ENCODE measurements at places on chromosomes 5 and 9.
A peak's percentile ranks its signal among the peaks of the same experiment; 100 is the strongest.

DNA sequence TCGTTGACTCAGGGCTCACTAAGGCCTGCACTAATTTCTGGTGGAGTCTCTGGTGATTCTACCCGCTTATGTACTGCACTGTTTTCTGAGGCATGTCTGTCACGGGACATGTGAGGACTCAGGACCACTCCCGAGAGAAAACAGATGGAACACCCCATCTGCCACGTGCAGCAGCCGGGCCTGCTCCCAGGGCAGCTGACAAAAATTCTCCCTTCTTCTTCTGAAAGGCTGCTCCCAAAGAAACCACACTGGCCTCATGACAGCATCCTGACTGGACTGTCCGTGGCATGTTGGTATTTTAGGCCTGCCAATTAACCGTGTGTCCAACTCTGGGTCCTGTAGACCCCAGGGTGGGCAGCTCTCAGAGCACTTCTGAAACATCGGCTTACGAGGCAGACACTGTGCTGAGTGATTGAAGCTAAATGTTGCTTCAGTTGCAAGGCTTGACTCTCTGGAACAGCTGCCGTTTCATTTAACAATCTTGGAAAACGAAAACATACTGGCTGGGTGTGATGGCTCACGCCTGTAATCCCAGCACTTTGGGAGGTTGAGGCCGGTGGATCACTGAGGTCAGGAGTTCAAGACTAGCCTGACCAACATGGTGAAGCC, 39.0 kb downstream of the FAM240B start:
- DNase-seq: no peak

DNA sequence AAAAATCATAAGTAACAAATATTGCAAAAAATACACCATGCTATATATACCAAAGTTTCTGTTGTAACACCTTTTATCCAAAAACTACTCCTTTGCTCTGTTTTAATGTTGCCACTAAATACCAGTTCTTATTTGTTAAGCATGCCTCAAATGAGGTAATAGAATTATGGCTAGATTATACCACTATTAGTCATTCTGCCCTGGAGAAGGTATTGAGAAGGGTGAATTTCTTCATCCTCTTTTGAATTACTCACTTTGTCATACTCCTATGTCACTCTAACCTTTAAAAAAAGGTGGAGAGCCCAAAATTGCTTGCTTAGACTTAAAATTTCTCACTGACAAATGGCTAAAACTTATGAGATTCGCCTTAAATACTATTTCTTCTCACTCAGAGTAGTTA, 750.9 kb downstream of the MAT2B start:
- no peak for DNase-seq

GRCh38 chr5:497871-498509, 26.3 kb downstream of the SLC9A3 start:
- no peak for DNase-seq

GRCh38 chr5:39014561-39014960, 59.6 kb downstream of the RICTOR start:
- peak; percentile 76 for DNase-seq

DNA sequence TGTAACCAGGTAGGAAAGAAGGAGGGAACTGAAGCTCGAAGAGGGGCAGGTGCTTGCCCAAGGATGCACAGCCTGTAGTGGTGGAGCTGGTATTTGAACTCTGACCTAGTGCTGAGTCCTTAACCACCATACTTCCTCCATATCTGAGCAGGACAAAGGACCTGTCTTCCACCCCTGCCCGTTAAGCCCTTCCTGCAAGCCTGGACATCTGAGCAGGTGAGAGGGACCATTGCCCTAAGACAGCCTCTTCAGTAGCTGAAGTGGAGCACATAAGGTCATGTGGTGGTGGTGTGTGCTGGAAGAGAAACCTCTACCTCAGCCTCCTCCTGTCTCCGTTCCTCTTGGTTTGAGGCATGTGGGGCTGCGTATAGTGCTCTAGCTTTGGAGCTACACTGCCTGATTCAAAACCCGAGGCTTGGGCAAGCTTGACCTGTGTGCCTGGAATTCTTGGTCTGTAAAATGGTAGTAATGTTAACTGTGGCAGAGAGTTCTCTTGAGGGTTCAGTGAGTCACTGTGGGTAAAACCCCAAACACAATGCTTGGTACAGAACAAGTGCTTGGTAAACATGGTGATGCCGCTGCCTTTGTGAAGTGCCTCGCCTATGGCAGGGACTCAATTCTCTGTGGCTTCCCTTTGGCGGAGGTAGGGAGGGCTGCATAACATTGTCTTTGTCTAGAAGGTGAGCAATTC, 7.4 kb downstream of the GALNT10 start:
- no peak for DNase-seq

DNA sequence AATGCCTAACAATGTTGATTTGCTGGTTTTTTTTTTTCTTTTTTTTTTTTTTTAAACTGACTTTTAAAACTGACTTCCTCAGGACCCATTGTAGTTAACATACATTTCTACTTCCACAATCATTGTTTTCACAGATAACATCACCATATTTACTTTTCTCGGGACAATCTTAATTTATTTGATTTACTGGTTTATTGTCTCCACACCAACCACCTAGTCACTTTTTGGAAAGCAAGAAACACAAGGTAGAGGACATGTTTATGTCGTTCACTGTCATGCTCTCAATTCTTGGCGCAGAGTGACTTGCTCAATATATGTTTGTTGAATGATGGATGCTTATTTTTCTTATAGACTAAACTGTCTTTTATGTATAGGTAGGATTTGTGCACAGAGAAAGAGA, 2280.7 kb downstream of the MAT2B start:
- DNase-seq: no peak

DNA sequence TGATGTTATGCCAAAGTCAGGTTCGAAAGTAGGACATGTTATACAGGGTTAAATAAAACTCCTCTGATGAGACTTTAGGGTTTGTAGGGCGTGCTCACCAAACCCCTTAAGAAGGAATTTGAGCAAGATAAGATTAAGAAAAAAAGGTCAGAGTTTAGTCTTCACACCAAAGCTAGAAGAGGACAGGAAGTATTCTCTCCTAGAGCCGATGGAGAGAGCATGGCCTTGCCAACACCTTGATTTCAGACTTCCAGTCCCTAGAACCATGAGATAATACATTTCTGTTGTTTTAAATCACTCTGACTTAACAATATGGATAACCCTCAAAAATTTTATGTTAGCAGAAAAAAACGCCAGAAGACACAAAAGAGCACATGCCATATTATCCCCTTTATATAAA, 16.3 kb upstream of the PLCXD3 start:
- DNase-seq: no peak

DNA sequence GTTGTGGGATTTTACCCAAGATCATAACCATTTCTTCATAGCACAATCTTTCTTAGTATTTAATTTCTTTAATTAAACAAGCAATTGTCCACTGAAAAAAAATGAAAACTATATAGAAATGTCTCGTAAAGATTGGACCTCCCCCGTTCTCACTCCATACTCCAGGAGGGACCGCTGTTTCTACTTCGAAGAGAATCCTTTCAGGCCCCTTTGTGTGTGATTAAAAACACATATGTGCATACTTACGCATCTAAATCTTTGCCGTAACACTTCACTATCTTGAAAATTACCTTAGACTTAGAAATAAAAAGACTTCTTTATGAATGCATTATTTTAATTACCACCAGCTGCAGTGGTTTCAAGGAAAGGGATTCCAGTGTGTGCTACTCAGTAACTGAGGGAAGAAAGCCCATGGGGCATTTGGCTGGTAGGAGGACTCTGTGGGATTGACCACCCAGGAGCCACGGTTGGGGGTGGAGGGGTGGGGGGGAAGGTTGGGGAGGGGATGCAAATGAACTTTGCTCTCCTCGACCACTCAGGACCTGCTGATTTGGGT, 209.1 kb downstream of the FAM114A2 start:
- no peak for DNase-seq

- no peak for DNase-seq
These were observed 10.4 kb upstream of the ZSWIM6 start for GRCh38 chr5:61321669-61322068.

DNA sequence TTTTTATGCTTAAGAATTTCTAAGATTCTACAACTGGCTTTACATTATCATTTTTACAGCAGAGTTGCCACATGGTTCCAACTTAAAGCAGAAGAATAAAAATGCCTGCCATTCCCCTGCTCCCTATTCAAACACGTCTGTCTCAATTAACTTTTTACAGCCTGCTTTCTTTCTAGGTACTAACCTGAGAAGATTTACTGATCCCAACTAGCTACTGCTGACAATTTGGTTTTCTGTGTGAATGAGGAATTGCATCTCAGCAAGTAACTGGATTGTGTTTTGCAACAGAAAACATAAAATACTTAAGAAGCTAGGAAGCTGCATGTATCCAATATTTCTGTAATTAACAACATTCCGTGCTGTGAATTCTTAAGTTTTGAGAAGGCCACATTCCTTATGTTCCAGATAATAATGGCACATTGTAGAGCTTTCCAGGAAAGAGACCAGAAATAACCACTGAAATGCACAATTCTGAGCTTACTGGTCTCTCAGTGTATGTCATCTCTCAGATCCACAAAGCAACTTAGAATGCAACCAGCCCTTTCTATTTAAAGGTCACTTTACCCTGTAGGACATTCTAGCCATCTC, 306.8 kb upstream of the NMUR2 start:
- DNase-seq: no peak

GRCh38 chr9:114947058-114947457, 16.7 kb upstream of the TNFSF8 start:
- DNase-seq: no peak

GRCh38 chr9:35682520-35683315, 7.0 kb downstream of the TPM2 start:
- DNase-seq: no peak

- DNase-seq: peak; percentile 23
These were observed 43.7 kb upstream of the ANGPTL2 start for GRCh38 chr9:127166111-127166510.

DNA sequence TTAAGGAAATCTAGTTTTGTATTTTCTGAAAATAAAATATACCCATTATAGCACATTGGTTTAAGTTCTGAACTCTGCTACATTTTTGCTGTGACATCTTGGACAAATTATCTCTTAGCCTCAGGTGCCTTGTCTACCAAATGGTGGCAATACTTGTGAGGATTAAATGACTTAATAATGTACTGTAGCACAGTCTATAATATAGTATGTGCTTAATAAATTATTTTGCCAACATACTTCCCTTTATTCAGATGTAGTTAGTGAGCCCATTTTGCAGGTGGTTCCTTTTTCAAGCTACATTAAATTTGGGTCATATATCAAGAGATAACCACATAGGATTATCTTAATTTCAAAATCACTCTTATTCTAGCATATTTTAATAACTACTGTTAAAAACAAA, 3.2 kb downstream of the ETF1 start:
- no peak for DNase-seq

DNA sequence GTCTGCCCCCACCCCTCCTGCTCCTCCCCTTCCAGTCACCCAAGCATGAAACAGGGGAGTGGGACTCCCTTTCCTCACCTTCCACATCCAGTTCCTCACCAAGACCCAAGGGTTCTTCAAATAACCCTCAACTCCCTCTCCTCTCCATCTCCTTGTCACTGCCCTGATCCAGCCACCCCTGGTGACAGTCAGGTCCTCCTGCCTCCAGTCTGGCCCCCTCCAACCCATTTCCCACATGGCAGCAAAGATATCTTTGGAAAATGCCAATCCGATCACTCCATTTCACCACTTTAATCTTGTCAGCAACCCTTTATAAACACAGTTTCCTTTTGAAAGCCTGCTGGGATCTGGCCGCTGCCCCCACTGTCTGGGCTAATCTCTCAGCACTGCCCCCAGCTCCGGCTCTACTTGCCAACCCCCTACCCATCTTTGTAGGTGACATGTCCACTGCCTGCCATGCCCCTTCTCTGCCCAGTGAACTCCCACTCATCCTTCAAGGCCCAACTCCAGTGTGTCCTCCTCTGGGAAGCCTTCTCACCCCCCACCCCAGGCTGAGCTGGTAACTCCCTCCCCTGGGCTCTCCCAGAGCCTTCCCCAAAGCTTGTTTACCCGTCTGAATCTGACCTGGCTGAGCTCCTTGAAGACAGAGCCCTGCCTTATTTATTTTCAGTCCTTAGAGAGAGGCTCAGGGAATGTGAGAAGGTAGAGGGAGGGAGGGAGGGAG, 781 bp upstream of the MYOZ3 start:
- no peak for DNase-seq

DNA sequence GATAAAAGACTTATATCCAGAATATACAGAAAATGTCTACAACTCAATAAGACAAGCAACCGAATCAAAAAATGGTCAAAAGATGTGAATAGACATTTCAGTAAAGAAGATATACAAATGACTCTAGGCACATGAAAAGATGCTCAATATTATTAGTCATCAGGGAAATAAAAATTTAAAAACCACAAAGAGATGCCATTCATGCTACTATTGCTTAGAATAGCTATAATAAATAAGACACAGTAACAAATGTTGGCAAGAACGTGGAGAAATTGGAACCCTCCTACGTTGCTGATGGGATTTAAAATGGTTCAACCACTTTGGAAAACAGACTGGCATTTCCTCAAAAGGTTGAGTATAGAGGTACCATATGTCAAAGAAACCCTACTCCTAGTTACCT, 39.8 kb downstream of the POLK start:
- DNase-seq: no peak

- DNase-seq: no peak
These were observed 102.8 kb downstream of the GTF3C4 start for GRCh38 chr9:132773093-132773492.

DNA sequence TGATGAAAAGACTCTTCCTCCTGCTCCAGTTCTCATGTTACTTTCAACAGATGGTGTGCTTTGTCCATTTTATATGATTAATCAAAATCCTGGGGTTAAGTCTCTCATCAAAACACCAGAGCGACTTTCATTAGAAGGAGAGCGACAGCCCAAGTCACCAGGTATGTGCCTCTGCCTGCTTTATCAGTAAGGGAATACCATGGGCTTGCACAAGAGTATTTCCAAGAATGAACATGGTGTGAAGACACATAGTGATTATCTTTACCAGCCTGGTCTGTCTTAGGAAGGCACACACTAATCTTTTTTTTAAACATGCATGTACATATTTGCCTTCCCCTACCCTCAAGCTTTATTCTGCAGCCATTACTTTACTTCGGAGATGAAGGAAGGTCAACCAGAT, 15.2 kb downstream of the NUP214 start:
- DNase-seq: no peak

DNA sequence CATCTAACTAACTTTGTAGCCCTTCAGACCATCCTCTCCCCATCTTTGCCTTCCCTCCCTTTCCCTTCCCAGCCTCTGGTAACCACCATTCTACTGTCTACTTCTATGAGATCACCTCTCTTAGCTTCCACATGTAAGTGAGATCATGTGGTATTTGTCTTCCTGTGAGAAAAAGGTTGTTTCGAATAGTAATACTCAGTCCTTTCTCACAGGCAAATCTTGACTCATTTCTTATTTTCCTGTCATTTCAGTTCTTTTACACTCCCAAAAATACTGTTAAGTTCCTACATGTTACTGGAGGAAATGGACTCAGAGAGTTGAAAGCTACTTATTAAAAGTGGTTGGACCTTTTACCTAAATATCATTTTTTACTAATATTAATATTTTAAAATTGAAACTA, 82.1 kb downstream of the SLF1 start:
- DNase-seq: no peak

GRCh38 chr9:68861436-68861835, 152.5 kb downstream of the PRKACG start:
- DNase-seq: no peak

- no peak for DNase-seq
These were observed 5.5 kb downstream of the CSF1R start for GRCh38 chr5:150080696-150081435.

- peak; percentile 43 for DNase-seq
These were observed 32.0 kb upstream of the SPTLC1 start for GRCh38 chr9:92147030-92147851.

Data from suppressor macrophage treated with lipopolysaccharide for 1 hour (primary cell).